ENCODE measurements at places on chromosomes 6 and 20.

DNA sequence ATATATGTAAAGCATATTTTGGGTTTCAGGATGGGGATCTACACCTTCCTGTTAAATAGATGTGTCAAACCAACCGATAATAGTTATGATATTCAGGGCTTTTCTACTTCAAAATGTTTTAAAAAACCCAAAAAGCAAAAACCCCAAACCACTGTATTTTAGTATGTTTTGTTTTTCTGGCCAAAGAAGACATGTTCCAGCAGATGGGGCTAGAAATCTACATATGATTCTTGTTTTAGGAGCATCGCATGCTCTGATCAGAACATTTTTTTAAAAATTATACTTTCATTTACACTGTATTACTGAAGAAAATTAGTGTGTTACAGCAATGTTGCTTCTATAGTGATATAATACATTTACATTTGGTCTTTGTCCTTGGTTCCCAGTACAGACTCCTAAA lies 11.0 kb downstream of the RMND1 start:
- peak; percentile 66 for DNase-seq

GRCh38 chr6:119497988-119498727 lies 148.6 kb upstream of the MAN1A1 start:
- no peak for DNase-seq

DNA sequence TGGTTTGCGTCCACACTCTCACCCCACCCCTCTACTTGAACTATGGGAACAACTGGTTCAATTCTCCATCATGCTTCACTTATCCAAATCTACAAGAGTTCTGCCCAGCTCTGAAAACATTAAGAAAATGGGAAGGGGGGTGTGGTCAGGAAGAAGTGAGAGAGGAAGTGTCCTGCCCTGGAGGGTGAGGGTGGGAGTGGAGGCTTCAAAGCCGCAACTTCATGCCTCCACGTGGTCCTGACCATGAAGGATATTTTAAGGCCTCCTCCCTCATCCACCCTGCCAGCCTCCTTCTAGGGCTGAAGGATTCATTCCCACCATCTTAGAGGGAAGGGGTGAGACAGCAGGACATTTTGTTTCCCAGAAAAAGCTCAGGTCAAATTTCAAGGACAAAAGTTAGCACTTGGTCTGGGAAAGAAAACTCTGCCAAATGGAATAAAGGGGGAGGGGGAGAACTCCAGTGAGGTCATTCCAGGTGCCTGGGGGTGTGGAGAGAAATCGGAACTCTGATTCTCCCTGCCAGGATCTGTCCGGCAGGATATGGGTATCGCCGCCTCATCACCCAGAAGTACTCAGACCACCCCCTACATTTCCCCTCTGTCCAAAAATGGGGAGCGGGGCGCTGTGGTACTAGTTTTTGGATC lies 4.9 kb downstream of the RIMS4 start:
- DNase-seq: no peak

GRCh38 chr6:166533205-166533824 lies 53.2 kb downstream of the RAMACL start:
- no peak for DNase-seq

DNA sequence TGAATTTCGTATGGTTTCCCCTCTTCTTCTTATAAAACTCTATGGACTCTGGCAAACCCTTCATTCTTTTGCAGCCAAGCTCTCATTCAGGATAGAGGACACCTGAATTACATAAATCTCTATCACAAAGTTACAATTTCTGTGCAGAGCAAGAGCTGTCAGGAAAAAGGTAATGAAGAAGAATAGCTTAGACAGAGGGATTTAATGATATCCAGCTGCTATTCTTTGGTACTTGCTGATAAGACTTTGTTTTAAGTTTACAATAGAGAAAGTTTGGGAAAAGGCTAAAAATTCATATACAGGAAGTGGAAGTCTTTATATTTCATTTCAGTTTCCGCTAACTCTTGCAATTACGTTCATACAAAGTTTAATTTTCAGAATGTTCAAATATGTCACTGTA lies 227.0 kb downstream of the FOXC1 start:
- no peak for DNase-seq

GRCh38 chr6:1439349-1439748 lies 50.0 kb downstream of the FOXF2 start:
- DNase-seq: peak; percentile 20

GRCh38 chr6:134609716-134610261 lies 291.9 kb upstream of the SGK1 start:
- DNase-seq: no peak

DNA sequence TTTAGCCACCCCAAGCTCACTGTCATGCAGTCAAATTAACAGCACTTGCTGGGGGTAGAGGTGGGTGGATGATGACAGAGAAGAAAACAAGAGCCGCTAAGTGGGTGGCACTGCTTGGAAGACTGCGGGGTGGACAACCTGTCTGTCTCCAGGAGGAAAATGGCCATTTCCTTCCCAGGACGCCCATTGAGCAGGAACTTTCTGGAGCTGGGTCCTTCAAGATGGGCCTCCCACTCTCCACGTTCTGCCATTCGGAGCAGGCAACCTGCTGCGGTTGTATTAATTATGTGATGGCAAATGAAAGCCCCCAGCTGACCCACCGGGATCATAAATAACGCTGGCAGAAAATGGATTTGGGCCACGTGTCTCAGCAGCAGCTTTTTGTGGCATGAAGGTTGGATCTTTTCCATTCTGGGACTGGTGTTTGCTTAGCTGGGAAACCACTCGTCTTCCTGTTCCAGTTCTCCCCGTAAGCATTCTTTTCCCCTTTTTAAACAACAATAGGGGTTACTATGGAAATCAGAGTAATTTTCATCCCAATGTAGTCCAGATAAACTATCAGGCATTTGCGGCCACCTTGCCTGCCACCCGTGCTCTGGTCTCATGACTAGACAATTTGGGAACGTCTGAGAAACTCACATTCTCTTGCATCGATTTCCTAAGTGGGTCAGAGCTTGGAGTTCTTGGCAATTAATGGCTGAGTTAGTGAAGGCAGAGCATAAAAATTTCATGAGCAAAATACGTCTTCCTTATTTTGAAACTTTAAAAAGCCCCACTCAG lies 215.5 kb downstream of the ANKRD60 start:
- DNase-seq: no peak

- peak; percentile 33 for DNase-seq
Measured at GRCh38 chr6:128443553-128443952, 76.8 kb downstream of the PTPRK start.

GRCh38 chr20:23007462-23007861 lies 27.6 kb upstream of the SSTR4 start:
- no peak for DNase-seq

DNA sequence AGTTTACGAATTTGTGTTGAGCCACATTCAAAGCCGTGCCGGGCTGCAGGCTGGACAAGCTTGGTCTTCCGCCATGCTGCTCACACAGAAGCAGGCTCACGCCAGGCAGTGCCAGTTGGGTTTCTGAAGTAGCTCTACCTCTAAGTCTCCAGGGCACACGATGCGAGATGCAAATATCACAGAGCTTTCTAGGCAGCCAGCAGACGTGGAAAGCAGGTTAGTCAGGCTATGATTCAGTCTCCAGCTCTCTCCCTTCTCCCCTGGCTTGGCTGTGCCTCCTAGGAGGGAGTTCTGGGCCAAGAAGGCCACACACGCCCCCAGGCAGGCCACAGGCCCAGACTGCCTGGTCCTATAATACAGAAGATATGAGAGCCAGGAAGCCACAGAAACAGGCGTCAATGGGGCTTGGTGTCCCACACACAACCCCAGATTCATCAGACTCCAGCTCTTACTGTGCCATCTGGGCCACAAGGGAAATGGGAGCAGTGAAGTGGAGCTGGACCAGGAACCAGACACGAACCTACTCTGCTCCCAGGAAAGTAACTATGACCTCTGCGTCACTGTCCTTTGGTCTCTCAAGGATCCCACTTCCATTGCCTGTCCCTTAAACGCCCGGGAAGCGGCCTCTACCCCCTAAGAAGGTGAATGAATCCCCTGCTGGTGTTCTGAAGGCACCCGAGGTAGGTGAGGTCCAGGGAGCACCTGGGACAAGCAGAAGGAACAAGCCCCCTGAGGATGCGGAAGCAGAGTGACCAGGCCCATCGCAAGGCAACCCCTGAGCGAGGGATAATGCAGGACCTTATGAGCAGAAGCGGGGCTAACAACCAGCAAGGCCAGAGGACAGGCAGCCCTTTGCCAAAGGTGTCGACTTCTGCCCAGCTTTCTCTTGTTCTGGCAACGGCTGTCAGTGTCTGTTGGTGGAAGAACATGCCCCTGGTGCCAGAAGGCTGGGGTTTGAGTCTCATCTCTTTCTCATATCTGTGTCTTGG lies 61.2 kb downstream of the GFOD1 start:
- peak; percentile 72 for DNase-seq

DNA sequence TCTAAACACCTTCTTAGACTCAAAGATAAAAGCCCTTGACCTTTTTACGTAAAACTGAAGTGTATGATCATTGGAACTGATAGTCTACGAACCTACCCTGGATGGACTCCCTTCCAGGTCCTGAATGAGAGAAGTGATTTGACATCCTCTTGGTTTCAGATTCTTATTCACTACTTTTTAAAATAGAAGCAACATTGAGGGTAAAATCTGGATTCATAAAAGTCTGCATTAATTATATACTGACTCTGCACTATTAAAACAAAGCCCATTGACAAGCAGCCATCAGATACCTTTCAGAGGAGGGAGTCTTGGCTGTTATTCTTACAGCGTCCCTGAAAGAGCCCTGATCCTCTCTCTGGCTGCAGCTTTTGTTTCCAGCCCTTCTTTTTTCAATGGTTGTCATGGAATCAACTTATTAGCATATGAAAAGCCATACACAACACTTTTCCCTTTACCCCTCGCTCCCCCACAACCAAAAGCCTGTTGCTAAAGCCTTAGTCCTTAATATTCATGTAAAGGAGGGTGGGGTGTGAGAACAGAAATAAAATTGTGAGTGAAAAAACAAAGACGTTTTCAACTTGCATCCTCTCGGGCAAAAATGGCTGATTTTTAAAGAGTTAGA lies 270.0 kb upstream of the MARCKS start:
- DNase-seq: no peak

GRCh38 chr20:52193886-52194545 lies 2.4 kb upstream of the ZFP64 start:
- DNase-seq: no peak

DNA sequence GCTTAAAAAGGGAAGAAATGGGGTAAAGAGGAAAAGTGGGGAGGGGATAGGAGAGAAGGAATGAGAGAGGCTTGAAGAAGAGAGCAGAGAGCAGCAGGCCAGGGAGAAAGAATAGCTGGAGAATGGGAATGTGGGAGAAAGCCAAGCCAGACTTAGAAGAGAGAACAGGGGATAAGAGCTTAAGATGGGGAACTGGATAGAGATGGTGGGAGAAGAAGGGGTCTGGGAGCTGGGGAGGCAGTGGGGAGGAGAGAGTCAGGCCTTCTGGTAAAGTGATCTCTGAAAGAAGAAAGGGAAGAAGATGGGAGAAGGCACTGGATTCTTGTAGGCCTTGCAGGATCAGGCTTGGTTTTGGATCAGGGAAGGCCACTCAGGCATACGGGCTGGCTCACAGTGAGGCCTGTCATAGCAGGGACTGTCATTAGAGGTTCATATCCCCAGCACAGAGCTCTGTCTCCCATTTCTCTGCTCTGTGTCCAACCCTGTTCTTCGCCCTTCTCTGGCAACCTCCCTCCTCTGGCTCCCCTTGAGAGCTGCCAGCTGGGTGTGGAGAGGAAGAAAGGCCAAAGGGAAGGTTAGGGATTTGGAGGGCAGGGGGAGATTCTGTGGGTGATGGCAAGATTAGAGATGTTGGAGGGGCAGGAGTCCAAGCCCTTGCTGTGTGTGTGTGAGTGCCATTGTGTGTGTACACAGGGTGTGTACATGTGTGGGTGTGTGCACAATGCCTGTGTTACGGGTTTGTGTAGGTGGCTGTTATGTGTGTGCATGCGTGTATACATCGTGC lies 9.3 kb downstream of the SYNGAP1 start:
- DNase-seq: no peak

DNA sequence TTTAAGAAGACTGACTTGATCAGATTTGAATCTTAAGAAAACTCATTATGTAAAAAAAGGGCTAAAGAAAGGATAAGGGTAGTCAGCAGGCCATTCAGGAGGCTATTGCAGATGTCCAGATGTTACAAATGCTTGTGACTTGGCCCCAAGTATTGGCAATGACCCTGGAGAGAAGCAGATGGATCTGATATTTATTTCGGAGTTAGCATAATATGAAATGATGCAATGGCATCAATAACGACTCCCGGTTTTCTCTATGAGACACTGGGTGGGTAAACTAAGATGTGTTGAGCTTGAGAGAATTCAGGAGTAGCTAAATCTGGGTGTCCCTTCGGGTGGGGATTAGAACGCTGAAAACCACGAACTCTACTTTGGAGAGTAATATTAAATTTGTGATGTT lies 149.7 kb downstream of the LAMA2 start:
- no peak for DNase-seq

- no peak for DNase-seq
Measured at GRCh38 chr6:111600588-111601445, 4.9 kb downstream of the TRAF3IP2 start.

GRCh38 chr6:56689114-56689513 lies 46.4 kb upstream of the DST start:
- DNase-seq: no peak

DNA sequence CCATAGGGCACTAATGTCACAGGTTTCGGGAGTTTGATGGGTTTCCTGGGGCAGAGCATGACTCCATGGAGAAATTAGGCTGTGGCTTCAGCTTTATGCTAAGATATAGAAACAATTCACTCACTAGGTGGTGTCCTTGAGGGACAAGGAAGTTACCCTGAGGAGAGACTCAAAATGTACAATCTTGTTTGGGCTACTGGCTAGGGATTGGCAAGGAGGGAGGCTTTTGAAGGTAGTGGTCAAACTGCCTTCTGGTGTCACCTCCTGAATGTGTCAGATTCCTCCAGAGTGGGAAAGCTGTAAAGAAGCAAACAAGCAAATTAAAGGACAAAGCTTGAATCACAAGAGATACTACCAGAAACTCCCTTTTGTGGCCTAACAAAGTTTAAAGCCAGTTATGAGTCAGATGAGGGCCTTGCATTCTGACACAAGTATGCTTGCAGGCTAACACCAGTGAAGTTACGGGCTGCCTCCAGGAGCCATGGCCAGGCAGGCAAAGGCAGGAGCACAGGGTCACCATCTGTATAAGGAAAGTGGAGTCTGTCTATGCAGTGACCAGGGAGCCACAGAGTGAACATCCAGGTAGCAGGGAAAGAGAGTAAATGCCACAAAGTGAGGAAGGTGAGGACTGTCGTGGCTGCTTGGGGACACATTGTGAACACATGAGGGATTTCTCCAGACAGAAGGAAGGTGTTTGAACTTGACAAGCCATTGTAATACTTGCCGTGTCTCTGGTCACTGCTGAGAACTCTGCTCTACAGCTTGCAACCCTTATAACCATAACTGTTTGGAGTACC lies 107.7 kb upstream of the DTNBP1 start:
- DNase-seq: peak; percentile 12

- DNase-seq: peak; percentile 3
Measured at GRCh38 chr6:18507561-18507960, 120.4 kb downstream of the RNF144B start.
